Activated T-helper 1 cell treated with anti-CD3 and anti-CD28 coated beads, Interleukin-12 subunit alpha, Interleukin-12 subunit beta, Interleukin-2, Interleukin-4 antibody, amounts not matched to agents 30 ng/mL and 10 ng/mL and 1 ng/mL, durations not matched to agents 14 hours and 24 hours and 36 hours (primary cell): ENCODE measurements at places on chromosomes 5 and 9. TPM values are rescaled to one million over a fixed set of nuclear protein-coding genes. Genes with fewer than 3 reads are reported as not detected.
A peak's percentile ranks its signal among the peaks of the same experiment; 100 is the strongest.

SV2C gene
- total RNA-seq: 0.05 TPM in 1 of 2 replicates, not detected in the other

GFRA3 gene
- 0.13 TPM in 1 of 2 replicates, not detected in the other for total RNA-seq

ANXA2R gene
- 0.88 and 0.93 TPM in 2 replicates for total RNA-seq

FOXD4L5 gene
- total RNA-seq: 0.08 and 0.27 TPM in 2 replicates

SMIM33 gene
- total RNA-seq: 0.29 and 0.39 TPM in 2 replicates

FBXO10 gene
- 2.3 and 2.9 TPM in 2 replicates for total RNA-seq

ANKRD55 gene
- 1.0 and 1.8 TPM in 2 replicates for total RNA-seq

IL9 gene
- 0.36 and 2.0 TPM in 2 replicates for total RNA-seq

CTXN3 gene
- total RNA-seq: not detected in 2 replicates

DNA sequence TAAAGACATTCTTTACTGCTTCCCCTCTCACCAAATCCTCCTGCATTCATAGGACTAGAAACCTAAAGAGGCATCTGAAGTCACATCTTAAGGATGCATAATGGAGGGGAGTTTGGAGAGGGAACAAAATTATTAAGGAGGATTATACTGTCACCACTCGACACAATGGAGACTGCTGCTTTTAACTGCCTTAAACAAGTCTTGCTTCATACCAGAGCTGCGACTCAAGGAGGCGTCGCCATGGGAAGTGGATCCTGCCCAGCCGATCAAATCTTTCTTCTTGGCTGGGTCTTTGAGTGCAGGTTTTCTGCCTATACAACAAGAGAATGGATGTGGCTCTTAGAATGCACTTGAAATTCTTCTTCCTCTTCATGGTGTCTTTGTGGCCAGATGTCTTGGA, 66.7 kb upstream of the FOXE1 start:
- no peak for DNase-seq

GRCh38 chr9:116372081-116372673, 218.6 kb downstream of the PAPPA start:
- DNase-seq: no peak

- DNase-seq: no peak
These were observed 280.8 kb downstream of the FBXL17 start for GRCh38 chr5:108101130-108101529.

GRCh38 chr9:100417815-100418214, 9.1 kb upstream of the MSANTD3 start:
- DNase-seq: no peak

- no peak for DNase-seq
These were observed 1493.2 kb downstream of the MAT2B start for GRCh38 chr5:164998590-164998989.

- DNase-seq: no peak
These were observed 45.0 kb downstream of the PCDHGC5 start for GRCh38 chr5:141533897-141534296.

DNA sequence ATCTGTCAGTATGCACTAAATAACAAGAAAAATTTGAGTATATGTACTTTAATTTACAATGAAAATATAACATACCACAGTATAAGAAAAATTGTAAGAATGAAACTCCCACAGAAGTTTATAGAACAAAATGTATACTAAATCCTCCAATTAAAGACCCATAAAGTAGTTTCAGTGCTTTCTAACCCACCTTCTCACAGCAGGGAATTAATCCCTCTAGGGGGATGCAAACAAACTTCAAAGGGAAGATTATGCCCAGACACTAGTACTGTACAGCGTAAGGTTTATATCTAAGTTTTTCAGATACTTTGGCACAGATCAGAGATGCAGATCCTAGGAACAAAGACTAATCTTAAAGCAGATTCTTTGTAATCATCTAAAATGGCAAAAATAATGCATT, 57.2 kb downstream of the DENND1A start:
- DNase-seq: no peak

DNA sequence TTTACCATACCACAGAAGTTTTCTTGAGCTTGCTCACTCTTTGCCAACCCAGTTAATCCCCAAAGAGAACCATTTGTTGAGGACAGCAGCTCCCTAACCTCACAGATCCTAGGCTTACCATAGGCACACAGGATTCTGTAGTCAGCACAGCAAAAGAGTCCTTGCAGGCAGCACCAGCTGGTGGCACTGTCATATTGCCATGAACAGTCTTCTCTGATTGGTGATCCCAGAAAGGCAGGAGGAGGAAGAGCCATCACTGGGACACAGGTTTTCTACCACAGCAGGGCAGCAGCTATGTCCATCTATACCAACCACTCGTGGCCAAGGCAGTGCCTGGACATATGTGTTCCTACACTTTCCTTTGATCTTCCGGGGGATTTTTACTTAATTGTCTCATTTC, 297.1 kb upstream of the CD180 start:
- DNase-seq: no peak

DNA sequence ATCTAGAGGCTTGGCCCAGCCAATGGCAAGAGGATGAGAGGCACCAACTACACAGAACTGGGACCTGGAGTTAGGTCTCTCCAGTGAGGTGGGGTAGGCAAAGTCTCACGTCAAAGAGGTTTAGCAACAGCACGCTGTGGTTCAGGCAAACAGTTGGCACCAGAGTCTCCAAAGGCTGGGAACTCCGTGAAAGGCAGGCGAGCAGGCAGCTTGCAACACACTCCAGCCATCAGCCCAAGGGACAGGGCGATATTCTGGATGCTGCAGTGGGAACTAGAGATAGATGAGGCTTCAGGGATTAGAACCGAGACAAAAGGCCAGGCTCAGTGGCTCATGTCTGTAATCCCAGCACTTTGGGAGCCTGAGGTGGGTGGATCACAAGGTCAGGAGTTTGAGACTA, 129.1 kb downstream of the PDZD2 start:
- no peak for DNase-seq

DNA sequence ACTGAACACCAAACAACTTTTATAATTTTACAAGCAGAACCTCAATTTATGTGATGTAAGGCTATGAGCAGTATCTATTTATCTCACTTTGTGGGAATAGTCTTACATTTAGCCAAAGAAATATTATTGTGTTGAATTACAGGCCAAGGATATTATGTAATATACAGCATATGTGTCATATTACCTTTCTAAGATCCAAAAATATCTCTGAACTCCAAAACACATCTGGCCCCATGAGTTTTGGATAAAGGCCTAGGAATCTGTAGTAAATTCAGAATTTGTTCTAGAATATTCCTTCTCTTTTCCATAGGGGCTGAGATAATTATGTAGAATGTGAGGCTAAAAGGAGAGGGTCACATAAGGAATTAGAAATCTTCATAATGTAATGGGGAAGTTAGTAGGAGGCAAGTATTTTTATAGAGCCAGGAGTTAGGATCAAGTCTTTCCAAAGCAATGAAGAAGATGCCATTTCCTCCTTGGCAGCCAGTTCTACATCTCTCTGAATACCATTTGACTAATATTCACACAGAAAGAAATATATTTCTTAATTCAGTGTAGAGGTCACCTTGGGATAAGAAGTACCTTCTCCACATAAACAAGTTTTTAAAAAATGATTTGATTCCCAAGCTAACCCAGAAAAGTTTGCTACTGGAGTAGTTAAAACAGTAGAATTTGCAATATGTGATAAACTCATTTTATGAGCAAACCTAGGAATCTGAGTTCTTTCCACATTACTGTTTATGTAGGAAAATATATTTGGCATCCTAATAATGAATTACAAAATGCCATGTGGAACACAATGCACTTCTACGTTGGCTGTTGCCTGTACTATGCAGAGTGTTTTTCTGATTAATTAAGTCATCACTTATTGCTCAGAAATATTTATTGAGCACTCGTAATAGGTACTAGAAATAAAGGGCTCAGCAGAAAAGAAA, 20.3 kb upstream of the GRAMD2B start:
- no peak for DNase-seq

DNA sequence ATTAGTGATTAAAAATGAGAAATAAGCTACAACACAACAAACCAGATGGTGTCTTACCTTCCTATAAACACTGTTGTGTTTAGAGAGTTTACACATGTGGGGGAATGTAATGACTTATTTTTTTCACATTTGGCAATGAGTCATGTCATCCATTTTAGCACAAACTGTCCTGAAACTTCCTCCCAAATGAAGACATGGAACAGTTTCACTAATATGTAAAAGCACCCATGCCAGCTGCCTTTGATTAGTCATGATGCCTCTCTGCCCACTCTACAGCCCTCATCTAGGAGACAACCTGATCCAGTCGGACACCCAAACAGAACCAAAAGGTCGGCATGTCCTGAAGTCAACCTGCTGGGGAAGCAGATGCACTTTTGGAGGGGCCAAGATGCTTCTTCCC, 98.2 kb downstream of the SEMA5A start:
- no peak for DNase-seq

DNA sequence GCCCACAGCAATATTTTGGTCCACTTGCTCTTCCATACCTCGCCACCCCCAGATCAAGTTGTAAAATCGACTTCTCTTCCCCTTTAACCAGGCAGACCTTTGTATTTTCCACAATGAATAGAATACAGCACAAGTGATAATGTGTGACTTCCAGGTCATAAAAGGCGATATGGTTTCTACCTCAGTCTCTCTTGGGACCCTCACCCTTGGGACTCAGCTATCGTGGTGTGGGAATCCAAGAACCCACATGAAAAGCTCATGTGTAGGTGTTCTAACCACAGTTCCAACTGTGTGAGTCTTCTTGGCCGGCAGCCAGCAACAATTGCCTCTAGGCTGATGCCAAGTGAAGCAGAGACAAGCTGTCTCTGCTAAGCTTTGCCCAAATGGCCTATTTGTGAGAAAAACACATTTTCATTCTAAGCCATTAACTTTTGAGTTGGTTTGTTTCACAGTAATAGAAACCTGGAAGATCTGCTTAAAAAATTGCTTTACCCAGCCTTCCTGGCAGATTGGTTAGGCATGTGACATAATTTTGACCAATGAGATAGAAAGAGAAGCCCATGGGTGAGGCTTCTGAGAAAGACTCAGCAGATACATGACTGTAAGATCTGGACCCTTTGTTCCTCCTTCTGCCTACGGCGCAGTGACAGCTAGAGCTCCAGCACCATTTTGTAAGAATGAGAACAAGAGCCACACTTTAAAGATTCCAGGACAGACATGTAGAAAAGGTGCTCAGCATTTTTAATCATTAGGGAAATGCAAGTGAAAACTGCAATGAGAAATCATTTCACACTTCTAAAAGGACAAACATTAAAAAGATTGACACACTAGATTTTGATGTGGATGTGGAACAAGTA, 18.3 kb upstream of the MLLT3 start:
- peak; percentile 33 for DNase-seq
